ENCODE measurements at places on chromosomes 13 and 19. TPM values are rescaled to one million over a fixed set of nuclear protein-coding genes. Genes with fewer than 3 reads are reported as not detected.
A peak's percentile ranks its signal among the peaks of the same experiment; 100 is the strongest.

The COL5A3 gene
- total RNA-seq, result 2.7 TPM

The FGF9 gene
- total RNA-seq, result 0.45 TPM

The KLC3 gene
- total RNA-seq, result not detected

The KLK1 gene
- total RNA-seq, result 0.83 TPM

The KCNN1 gene
- total RNA-seq, result 1.7 TPM

The ZNF534 gene
- not detected for total RNA-seq

The ANGPTL8 gene
- not detected for total RNA-seq

The ZNF578 gene
- total RNA-seq, result 0.86 TPM

The ZNF566 gene
- 6.5 TPM for total RNA-seq

The GPR108 gene
- 58.2 TPM for total RNA-seq

The PSG1 gene
- not detected for total RNA-seq

The GDF15 gene
- total RNA-seq, result not detected

The CPB2 gene
- total RNA-seq, result not detected

The ZNF569 gene
- total RNA-seq, result 7.5 TPM

The NOVA2 gene
- not detected for total RNA-seq

GRCh38 chr13:41460074-41460465 is 2.7 kb downstream of the RGCC start:
- no peak for DNase-seq

DNA sequence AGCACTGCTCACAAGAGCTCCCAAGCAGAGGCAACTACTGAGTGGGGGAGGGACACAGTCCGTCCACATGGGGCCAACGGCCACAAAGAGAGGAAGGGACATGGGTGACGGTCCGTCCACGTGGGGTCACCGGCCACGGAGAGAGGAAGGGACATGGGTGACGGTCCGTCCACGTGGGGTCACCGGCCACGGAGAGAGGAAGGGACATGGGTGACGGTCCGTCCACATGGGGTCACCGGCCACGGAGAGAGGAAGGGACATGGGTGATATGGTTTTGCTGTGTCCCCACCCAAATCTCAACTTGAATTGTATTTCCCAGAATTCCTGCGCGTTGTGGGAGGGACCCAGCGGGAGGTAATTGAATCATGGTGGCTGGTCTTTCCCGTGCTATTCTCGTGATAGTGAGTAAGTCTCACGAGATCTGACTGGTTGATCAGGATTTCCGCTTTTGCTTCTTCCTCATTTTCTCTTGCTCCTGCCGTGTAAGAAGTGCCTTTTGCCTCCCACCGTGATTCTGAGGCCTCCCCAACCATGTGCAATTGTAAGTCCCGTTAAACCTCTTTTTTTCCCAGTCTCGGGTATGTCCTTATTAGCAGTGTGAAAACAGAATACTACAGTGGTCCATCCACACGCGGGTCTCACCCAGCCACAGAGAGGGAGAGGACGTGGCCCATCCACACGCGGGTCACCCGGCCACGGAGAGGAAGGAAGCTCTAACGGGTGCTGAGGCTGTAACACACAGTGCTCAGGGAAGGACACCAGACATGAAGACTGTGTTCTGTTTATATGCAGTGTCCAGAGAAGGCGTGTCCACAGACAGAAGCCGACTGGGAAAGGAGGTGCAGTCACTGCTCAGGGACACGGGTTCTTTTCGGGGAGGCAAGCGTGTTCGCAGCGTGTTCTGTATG is 48.5 kb downstream of the GAS6 start:
- peak; percentile 61 for DNase-seq

DNA sequence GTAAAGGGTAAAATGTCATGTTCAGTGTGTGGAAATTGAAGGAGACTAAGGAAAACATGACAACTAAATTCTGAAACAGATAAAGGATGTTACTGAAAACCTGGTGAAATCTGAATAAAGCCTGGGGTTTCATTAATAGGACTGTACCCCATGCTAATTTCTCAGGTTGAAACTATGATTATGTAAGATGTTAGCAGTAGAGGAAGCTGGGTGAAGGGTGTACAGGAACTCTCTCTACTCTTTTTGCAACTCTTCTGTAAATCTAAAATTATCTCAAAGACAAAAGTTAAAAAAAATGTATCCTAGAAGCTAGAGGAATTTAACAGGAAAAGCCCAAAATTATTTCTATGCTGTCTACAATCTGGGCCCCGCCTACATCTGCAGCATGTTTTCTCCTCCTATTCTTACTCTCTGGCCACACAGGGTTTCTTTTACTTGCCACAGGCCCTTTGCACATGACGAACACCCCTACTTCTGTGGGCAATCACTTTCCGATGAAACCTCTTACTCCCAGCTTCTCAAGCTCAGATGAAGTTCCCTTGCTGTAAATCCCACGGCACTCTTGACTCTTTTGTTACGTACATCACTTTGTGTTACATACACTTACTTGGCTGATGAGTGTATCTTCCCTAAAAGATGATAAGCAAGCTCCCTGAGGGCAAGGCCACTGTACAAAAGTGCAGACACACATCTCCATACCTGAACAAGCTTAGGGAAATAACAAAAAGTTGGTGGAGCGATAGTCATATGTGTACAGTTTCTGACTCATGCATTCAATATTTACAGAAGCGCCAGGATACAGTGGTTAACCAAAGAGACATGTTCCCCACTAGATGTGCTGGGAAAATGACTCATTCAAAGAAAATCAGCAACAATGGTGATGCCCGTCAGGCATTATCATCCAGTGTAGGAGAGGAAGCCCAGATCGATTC is 32.6 kb downstream of the RUBCNL start:
- peak; percentile 52 for DNase-seq

- DNase-seq, result no peak
Observed at GRCh38 chr19:31154021-31154420, 195.2 kb downstream of the TSHZ3 start.

GRCh38 chr13:35909837-35910540 is 221.2 kb downstream of the DCLK1 start:
- DNase-seq, result no peak

GRCh38 chr19:37992761-37993160 is 85.8 kb downstream of the SIPA1L3 start:
- no peak for DNase-seq

GRCh38 chr19:18610245-18610555 is 2.5 kb upstream of the TMEM59L start:
- no peak for DNase-seq

DNA sequence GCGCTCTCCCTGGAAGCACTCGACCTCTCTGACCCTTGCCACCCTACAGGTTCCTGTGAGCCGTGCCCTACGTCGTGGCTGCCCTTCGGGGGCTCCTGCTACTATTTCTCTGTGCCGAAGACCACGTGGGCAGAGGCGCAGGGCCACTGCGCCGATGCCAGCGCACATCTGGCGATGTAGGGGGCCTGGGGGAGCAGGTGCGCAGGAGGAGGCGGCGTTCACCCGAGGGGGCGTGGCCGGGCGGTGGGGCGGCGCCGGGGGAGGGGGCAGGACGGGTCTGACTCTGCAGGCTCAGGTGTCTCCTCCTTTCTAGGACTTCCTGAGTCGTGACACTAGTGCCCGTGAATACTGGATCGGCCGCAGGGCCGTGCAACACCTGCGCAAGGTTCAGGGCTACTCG is 26.4 kb downstream of the CLEC4M start:
- DNase-seq, result peak; percentile 35

GRCh38 chr13:27079421-27079958 is 92.1 kb downstream of the USP12 start:
- DNase-seq, result no peak

DNA sequence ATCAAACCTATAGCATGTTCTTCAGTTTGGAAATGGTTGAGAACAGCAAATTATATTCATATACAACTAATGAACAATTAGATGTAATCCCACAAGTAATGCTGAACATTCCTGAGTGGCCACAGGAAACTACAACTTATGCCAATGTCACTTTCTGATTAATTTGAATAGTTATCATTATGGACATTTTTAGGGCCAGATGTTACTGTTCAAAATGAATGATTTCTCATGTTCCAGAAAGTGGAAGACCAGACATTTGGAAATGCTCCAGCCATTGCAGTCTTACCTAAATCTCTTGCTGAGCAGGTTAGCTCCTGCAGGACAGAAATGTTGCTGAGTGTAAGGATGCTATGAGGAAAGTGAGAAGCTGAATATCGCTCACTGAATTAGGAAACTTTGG is 819.8 kb downstream of the PCDH9 start:
- DNase-seq, result no peak

DNA sequence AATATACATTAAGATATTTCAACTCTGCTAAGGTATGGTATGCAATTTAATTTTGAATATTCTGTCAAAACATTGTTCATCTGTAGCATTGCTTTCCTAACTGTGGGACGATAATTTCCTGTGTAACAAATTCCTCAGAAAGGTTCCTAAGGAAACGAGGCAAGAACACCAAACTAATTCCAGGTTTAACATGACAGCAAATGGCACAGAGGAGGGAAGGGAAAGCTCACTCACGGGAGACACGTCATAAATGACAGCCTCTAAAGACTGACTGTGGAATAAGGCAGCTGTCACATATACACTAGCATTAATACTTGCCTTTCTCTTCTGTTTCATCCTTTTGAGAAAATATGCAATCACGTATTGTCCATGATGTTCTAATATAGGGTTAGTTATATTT is 380.6 kb downstream of the LIG4 start:
- DNase-seq, result no peak

GRCh38 chr19:16333001-16333586 is 8.5 kb downstream of the KLF2 start:
- DNase-seq, result no peak

GRCh38 chr19:11881151-11881800 is 6.3 kb upstream of the ZNF69 start:
- DNase-seq, result peak; percentile 76

- no peak for DNase-seq
Observed at GRCh38 chr13:87356314-87356713, 314.9 kb upstream of the SLITRK5 start.

- no peak for DNase-seq
Observed at GRCh38 chr13:44317752-44318151, 55.9 kb upstream of the SERP2 start.

GRCh38 chr13:80989241-80989640 is 648.3 kb upstream of the SPRY2 start:
- no peak for DNase-seq

- peak; percentile 37 for DNase-seq
Observed at GRCh38 chr19:38685666-38686529, 38.4 kb downstream of the ACTN4 start.

GRCh38 chr13:44426461-44426860 is 52.8 kb downstream of the SERP2 start:
- no peak for DNase-seq

- no peak for DNase-seq
Observed at GRCh38 chr19:54560881-54561385, 12.7 kb upstream of the LILRA2 start.

GRCh38 chr13:33233547-33233946 is 52.0 kb downstream of the STARD13 start:
- no peak for DNase-seq

- no peak for DNase-seq
Observed at GRCh38 chr13:100789025-100789424, 114.4 kb upstream of the TMTC4 start.

DNA sequence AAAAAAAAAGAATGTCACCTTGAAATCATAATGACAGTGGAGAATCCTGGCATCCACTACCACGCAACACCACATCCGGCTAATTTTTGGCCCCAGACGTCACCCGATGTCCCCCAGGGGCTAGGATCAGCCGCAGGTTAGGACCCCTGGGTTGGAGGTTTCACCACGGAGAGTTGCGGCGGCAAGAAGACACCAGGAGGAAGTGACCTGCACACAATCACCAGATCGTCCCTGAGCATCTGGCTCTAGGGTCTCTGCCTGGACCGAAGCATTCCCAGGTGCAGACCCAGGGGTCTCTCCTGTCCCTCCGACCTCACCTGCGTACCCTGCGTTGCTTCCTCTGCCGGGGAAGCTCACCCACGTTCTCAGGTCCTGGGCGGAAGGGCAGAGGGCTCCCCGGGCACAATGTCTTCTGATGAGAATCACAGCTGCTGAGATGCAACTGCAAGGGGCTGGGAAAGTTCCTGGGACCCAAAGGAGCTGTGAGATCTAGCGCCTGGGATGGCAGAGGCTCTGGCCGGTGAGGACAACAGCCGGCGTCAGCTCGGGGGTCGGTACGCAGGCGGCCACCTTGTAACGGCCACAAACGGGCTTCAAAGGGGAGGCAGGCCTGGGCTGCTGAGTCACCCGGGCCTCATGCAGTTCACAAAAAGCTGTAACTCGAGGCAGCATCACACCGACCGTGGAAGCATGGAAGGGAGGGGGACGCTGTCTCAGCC is 111.2 kb downstream of the GADD45B start:
- no peak for DNase-seq

DNA sequence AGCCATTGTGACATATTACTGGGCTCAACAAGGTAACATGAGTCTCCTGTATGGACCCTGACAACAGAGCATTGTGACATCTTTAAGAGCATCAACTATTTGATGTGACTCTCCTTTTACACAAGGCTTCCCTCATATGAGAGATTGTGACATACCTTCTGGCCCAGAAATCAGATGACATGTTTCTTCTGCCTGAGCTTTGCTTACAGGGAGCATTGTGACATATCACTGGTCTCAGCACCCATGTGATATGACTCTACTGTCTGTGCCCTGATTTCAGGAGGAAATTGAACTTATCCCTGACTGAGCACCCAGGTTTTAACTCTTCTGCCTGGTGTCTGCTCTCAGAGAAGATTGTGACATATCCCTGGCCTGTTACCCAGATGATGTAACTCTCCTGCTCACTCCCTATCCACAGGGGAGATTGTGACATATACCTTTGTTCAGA is 15.9 kb upstream of the ZNF681 start:
- no peak for DNase-seq

GRCh38 chr13:39515224-39515714 is 87.7 kb downstream of the LHFPL6 start:
- no peak for DNase-seq

DNA sequence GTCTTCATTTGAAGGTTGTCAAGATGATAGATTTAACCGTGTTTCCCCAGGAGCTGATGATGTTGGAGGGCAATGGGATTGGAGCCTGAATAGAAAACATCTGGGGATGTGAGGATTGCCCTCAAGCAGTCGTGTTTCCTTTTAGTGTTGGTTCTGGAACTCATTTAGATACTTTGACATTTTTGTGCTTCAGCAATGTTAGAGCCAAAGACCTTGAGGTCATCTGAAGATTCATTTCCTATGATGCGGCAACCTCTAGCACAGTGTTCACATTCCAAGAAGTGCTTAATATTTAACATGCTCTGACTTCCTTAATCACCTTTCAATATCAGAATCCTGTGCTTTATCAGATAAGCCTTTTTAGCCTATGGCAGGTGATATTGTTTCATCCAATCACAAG is 82.7 kb downstream of the SLC10A2 start:
- no peak for DNase-seq

DNA sequence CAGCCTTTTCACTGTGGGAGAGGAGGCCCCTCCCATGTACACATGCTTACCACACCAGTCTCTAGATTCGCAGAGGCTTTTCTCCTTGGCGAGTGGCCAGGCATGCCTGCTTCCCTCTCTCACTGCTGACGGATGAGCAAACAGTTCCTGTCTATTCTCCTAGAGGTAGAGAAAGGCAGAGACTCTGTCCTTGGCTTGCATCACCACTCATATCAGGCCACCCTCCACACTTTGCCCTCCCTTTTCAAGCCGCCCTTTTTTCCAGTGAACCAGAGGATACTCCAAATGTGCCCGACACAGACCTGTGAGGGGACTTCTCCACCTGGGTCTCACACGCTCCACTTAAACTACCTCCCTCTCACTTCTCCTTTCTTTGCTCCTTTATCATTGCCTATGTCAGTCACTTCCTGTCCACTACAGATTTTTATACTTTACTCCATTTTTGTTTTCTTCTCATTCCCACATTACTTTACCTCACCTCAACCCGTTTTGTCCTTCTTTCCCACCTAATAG is 284.6 kb downstream of the DNAJC15 start:
- DNase-seq, result no peak

GRCh38 chr13:40651866-40652587 is 14.4 kb downstream of the FOXO1 start:
- no peak for DNase-seq

GRCh38 chr13:101332583-101332982 is 83.7 kb downstream of the NALCN start:
- no peak for DNase-seq

Data from activated CD8-positive, alpha-beta T cell treated with anti-CD3 and anti-CD28 coated beads for 36 hours (primary cell).